ENCODE measurements at places on chromosomes 11 and 22. TPM values are rescaled to one million over a fixed set of nuclear protein-coding genes. Genes with fewer than 3 reads are reported as not detected.

- no peak for DNase-seq
Measured at GRCh38 chr11:79168530-79169110, 272.2 kb downstream of the TENM4 start.

GRCh38 chr11:112150517-112150916, 13.4 kb downstream of the IL18 start:
- no peak for DNase-seq

DNA sequence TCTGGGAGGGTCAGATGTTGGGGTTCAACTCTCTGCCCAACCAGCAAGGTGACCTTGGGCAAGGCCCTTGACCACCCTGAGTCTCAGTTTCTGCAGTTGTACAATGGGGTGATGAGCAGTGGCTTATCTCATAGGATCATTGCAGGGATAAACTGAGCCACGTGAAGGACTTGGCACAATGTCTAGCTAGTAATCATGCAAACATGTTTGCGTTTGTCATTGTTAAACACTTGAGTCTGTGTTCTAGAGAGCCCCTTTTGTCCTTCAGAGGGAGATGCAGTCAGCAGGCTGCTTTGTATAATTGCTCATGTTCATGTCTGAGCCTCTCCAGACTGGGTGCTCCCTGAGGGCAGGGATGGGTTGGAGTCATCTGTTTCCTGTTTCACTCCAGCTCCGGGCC, 15.8 kb downstream of the CD82 start:
- no peak for DNase-seq

DNA sequence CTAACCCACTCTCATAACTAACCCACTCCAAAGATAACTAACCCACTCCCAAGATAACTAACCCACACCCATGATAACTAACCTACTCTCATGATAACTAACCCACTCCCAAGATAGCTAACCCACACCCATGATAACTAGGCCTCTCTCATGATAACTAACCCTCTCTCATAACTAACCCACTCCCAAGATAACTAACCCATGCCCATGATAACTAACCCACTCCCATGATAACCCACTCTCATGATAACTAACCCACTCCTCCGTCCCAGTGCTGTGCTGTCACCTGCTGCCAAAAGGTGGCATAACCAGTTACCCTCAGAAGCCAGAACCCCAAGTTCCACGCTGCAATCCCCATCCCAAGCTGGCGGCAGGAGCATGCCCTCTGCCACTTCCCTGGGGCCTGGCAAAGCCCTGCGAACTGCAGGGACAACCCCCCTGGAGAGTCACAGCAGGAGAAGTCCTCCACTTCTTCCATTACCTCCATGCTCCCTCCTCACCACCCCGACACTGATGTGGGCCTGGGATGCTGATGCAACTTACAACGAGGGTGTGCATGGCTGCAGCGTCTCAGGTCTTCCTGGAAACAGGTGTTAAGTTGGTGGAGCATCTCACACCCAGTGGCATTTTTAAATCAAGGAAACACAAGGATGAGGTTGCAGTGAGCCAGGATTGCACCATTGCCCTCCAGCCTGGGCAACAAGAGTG, 30.8 kb upstream of the CELSR1 start:
- no peak for DNase-seq

DNA sequence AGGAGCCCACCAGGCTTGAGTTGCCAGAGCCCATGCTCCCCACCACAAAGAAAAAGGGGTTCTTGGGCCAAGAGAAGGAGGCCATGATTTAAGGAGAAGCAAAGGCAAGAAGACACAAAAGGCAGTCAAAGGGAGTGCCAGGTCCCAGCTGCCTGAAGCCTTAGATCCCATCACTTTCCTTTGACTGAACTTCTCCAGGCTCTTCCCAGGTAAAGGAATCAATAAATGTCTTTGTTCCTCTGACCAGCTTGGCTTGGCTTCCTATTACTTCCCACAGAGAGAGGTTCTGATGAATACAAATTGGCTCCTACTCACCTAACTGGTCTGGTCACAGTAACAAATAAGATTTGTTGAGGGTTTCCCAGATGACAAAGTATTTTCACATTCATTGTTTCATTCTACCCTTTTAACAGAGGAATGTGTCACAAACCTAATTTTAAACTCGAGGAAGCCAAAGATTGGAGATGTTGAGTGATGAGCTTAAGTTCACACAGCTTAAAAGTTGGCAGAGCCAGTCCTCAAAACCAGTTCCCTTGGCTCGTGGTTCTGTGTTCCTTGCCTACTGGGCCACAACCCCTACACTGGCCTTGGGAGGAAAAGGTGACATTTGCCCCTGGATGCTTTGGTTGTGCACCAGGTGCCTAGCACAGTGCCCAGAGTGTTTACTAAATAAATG, 96.4 kb upstream of the SESN3 start:
- no peak for DNase-seq

OR6A2 gene
- total RNA-seq, result 1.9 TPM

DNA sequence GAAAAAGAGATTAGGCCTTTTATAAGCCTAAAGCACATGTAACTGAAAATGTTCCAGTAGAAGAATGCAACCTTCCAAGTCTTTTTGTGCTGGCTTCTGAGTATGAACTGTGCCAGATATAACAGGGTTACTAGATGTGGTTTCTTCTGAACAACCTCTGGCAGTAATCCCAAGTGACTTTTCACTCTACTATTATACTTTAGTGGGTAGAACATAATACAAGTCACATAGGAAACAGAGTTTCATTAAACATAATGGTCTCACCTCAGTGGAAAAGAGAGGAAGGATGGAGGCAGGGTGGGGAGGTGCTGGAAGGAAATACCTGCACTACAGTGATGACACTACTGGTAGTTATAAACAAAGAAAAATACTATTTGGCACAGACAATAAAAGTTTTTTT, 81.3 kb downstream of the PHF21A start:
- DNase-seq, result peak; percentile 54

DNA sequence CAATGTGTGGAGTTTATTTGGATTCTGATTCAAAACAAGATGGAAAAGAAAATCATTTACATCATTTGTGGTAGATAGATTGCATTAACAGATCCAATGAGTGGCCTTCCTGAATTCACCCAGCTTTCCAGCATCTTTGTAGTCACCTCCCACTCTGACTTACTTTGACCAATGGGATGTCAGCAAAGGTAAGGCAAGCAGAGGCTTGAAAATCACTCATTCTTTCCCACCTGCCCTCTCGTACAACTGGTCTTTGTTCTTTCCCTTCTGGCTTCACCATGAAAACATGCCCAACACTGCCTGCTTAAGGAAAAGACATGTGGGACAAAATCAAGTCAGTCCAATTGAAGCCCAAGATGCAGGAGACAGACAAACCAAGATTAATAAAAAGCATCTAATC, 202.1 kb downstream of the TTC28 start:
- no peak for DNase-seq
